ENCODE measurements at places on chromosomes 1 and 21.

DNA sequence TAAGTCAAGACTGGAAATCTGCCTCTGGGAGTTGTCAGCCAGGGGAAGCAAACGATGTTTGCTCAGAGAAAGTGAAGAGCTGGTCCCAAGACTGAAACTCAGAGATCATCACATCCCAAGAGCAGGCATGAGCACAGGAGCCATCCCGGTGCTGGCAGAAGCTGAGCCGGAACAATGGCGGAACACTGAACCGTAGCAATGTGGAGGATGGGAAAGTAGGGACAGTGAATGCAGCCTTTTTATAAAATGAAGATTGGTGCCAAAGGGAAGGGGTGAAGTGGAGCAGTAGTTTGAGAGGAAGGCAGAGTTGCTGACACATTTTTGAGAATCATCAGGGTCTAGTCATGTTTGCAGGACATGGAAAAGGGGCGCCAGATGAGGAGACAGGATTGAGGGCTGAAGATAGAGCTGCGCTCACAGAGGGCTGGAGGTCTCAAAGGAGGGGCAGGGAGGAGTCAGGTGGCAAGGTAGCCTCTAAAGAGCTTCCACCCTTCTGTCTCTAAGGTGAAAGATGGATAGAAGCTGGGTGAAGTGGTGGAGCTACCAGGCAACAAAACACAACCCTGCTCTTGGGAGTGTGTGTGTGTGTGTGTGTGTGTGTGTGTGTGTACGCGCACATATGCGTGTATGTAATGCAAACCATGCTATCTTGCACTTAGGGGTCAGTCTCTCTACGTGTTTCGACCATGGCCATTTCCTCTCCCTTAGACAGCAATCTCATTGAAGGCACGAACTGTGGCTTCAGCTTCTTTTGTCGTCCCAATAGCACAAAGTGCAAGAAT lies 94.3 kb upstream of the IRF2BP2 start:
- no peak for DNase-seq

- no peak for DNase-seq
Observed at GRCh38 chr1:210728437-210729149, 399.9 kb downstream of the HHAT start.

GRCh38 chr1:241813768-241814320 lies 34.2 kb upstream of the EXO1 start:
- DNase-seq = no peak

DNA sequence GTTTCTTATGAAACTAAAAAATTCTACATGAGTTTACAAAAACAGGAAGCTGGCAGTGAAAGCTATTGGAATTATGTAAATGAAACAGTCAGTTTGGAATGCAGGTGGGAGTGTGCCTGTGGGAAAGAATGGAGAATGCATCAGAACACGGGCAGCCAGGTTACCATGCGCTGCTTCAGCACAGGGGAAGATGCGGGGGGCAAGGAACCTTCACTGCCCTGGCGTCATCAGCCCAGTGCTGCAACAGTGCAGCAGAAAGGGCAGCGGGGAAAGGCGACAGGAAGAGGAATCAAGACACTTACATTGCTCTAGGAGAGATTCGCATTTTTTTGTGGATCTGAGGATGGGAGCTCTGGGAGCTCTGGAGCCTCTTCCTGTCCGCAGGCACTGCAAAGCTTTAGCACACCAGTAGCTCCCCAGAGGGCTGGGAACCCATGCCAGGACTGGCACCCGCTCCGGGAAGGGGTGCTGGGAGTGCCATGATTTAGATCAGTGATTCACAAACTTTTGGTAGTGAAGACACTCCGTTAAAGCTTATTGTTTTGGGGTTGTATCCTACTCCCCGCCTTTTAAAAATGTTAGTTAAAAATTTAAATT lies 64.1 kb upstream of the WDR26 start:
- no peak for DNase-seq

GRCh38 chr1:11691928-11692711 lies 610 bp downstream of the DRAXIN start:
- DNase-seq = no peak

- no peak for DNase-seq
Observed at GRCh38 chr1:238063454-238063853, 172.7 kb upstream of the ZP4 start.

- no peak for DNase-seq
Observed at GRCh38 chr1:180428782-180429695, 73.3 kb downstream of the ACBD6 start.

GRCh38 chr1:162892906-162893611 lies 32.1 kb upstream of the CCDC190 start:
- no peak for DNase-seq

DNA sequence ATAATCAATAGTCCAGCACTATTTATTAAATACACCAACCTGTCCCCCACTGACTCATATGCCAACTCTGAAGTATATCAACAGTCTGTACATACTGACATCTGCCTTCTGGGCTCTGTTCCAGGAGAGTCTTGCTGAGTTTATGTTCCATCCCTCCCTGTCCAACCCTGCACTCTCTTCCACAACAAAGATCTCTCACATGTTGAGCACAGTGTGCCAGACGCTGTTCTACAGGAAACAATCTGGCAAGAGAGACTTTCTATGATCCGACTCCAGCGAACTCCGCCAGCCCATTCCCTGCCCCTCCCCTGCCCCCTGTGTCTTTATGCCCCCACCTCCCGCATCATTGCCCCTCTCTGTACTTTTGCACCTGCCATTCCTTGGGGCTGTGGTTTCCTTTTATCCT lies 3.4 kb downstream of the LACTBL1 start:
- DNase-seq = peak; percentile 95

- no peak for DNase-seq
Observed at GRCh38 chr1:41281334-41281733, 39.2 kb upstream of the SCMH1 start.

DNA sequence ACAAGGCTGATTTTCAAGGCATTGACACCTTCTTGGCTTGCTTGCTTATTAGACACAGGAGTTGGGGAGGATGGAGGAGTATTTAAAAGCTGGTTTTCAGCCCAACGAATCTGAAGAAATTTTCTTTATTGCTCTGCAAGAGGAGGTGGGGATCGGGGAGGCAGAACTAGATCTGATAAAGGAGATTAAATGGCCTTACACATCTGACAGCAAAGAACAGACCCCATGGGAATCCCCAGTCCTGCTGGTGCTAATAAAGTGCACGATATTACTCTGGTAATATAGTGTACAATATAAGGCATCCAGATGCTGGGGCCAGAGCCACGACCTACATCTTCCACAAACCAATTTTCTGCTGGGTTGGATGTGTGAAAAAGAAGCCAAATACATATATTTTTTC lies 323.0 kb downstream of the OMA1 start:
- no peak for DNase-seq

DNA sequence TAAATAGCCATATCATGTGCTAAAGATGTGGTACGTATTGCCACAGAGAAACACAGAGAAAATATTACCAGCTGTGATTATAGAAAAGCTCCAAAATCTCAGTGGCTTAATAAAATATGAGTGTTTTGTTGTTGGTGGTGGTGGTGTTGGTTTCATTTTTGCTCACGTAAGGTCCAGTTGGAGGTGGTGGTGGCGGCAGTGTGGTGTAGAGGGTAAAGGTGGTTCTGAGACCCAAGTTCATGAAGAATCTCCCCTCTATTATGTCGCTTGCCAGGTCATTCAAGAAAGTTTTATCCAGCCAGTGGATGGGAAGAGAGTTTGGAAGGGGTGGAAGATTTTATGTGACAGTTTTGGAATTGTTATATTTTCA lies 217.6 kb upstream of the SAMSN1 start:
- no peak for DNase-seq

DNA sequence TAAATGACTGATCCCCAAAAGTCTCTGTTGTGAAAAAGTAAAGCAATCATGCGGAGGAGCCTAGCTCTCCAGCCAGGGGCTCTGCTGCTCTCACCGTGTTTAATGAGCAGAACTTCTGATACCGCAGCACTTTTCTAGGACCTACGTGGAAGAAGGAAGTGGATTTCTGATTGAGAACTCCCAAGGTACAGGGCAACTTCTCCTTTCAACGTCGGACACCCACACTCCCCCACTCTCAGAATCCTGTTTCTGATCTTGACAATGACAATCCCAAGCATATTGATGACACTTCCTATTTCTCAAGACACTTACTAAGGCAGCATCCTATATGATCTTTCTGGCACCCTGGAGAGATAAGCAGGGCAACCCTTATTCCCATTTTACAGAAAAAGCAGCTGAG lies 78.4 kb downstream of the PROX1 start:
- DNase-seq = no peak

DNA sequence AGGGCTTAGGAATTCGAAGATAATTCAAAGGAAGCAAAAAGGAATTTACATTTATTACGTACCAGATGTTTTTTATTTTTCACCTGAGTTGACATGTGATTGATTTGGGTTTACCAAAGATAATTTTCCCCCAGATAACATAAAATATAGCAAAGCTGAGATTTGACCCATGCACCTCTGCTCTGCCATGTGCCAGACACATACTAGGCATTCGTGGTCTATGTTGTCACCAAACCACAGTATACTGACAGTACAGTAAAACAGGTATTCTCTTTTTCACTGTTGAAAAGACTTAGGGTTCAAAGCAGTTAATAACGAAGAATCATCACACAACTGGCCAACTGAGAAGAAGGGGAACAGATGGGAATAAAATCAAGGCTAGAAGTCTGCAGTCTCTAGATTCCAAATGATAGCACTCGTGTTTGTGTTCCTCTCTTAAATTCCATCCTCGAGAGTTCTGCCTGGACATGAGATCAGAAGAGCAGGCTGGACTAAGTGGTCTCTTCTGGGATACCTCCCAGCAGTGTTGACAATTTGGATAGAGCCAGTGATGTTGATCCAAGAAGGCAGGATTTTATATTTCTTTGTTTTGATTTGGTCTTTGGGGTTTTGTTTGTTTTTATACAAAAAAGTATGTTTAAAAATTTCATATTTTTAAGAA lies 85.3 kb upstream of the RAVER2 start:
- no peak for DNase-seq

DNA sequence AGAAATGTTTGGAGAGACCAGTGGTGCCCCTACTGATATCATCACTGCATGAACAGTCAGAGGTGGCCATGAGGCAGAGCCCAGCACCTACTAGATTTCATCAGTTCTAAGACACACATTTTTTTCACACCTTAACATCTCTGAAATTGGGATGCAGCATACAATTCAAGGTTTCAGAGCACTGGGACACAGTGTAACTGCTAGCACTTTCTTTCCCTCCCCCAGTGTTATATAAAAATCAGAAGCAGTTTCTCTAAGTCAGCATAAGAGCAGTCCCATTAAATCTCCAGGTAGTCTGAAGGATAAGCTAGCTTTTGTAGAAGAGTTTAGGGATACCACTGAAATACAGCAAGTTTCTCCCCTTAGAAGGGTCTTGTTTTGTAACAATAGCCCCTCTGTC lies 10.0 kb upstream of the ANGPTL7 start:
- no peak for DNase-seq

DNA sequence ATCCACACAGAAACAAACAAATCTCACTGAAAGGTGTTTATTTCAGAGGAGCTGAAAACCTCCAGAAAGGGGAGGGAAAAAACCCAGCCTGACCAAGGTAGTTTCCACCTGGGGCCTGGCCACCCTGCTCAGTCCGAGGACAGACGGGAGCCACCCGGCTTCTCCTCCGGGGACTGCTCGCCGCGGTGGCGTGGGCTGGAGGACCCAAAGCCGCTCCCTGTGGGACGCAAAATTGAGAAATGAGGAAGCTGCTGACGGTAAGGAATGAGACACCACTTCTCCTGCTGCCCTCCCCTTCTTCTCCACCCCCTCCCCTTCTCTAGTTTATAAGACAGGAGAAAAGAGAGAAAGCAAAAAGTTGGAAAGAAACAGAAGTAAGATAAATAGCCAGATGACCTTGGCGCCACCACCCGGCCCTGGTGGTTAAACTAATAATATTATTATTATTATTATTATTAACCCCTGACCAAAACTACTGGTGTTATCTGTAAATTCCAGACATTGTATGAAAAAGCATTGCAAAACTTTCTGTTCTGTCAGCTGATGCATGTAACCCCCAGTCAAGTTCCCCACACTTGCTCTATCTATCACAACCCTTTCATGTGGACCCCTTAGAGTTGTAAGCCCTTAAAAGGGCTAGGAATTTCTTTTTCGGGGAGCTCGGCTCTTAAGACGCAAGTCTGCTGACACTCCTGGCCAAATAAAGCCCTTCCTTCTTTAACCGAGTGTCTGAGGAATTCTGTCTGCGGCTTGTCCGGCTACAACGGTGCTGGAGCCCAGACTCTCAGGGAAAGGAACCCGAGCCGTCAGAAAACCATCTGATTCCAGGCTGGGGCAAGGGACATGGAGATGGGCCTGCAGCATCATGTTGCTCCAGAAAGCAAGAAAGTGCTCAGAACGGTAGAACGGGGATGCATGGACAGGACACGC lies 12.5 kb downstream of the ITGB2 start:
- no peak for DNase-seq

- no peak for DNase-seq
Observed at GRCh38 chr1:2384130-2384860, 7.1 kb downstream of the MORN1 start.

DNA sequence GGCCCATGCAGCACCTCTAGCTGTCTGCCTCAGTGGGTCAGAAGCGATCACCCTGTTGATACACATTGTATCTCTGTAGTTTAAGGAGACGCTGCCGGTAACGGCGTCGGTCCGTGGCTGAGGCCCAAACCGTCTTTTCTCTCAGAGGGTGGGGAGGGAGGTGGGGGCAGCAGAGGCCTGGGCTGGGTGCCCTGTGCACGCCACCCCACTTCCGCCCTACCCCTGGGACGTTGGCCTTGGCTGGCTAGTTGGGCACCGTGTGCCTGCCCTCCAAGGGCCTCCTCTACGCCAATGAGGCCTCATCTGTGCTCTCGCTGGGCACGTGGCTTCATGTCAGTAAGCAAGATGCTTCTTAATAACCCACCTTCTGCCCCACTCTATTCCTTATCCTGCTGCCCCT lies 9.4 kb downstream of the ZC3H12A start:
- no peak for DNase-seq

DNA sequence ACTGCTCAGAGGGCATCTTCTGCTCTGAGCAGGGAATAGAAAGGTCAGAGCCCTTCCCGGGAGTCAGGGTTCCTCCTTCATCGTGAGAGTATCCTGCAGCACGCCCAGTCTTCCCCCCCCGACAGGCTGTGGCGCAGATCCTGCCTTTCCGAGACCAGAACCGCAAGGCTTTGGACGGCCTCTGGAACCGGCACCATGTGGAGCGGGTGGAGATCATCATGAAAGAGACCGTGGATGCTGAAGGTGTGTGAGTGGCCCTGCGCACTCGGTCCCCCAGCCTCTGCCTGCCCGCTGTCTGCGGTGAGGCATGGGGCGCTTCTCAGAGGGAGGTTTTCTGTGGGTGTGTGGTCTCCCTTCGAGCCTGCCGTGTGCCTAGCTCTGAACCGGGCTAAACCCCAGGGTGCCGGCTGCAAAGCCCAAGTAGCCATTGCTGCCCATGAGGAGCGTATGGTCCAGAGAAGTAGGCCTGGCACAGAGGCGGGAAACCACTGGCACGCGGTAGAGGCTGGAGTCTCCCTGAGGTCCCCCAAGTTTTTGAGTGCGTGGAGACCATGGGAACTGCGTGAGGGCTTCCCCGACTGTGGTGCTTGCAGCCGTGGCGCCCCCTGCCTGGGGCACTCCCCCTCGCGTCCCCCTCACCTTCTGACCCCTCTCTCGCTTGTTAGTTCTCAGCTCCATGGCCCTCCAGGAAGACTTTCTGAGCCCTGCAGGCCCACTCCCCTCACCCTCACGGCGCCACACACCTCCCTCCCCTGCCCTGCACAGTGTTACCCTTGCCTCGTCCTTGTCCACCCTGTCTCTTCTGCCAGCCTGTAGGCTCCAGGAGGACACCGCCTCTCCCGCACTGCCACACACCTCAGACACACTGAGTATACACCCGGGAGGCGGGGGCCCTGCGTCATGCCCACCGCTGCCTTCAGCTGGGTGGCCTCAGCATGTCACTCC lies 12.5 kb downstream of the H6PD start:
- no peak for DNase-seq

All from COR-L47 (cell line).